T-helper 1 cell (primary cell): ENCODE measurements at places on chromosomes 6 and 20.
A peak's percentile ranks its signal among the peaks of the same experiment; 100 is the strongest.

DNA sequence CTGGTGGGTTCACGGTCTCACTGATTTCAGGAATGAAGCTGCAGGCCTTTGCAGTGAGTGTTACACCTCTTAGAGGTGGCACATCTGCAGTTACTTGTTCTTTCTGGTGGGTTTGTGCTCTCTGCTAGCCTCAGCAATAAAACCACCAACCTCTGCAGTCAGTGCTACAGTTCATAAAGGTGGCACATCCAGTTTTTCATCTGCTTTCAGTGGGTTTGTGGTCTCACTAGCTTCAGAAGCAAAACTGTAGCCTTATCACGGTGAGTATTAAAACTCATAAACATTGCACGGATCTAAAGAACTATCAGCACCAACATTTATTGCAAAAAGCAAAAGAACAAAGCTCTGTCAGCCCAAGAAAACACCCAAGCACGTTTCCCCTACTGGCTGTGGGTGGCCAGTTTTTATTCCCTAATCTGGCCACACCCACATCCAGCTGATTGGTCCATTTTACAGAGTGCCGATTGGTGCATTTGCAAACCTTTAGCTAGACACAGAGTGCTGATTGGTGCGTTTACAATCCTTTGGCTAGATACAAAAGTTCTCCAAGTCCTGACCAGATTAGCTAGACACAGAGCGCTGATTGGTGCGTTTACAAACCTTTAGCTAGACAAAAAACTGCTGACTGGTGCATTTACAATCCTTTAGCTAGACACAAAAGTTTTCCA is 3.4 kb upstream of the TMEM14C start:
- peak; percentile 16 for DNase-seq

GRCh38 chr6:20740088-20740487 is 205.8 kb downstream of the CDKAL1 start:
- DNase-seq: no peak

- no peak for DNase-seq
These were observed 144.7 kb downstream of the QRSL1 start for GRCh38 chr6:106773996-106774629.

DNA sequence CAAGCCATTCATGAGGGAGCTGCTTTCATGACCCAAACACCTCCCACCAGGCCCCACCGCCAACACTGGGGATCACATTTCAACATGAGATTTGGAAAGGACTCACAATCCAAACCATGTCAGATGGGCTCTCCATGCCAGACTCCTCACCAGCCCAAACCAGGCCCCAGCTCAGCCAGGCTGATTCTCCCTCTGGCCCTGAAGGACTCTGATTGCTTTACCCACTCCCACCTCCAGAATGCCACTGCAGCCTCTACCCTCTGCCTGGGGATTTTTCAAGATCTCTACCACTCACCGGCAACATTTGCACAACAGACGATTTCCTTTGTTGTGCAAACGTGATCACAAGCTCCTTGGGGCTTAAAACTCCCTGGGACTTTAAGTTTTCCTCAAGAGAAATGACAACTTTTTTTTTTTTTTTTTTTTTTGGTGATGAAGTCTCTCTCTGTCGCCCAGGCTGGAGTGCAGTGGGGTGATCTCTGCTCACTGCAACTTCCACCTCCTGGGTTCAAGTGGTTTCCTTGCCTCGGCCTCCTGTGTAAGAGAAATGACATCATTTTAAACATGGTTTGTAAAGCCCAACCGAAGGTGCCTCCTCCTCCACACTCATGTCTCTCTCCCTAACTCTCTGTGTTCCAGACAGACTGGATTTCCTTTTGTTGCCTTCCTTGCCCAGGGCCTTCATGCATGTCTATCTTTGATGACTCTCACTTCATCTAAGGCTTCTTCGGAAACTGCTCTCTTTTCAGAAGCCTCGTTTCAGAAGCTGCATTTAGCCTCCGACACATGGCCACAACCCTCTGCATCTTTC is 147.0 kb downstream of the CDH26 start:
- DNase-seq: no peak

DNA sequence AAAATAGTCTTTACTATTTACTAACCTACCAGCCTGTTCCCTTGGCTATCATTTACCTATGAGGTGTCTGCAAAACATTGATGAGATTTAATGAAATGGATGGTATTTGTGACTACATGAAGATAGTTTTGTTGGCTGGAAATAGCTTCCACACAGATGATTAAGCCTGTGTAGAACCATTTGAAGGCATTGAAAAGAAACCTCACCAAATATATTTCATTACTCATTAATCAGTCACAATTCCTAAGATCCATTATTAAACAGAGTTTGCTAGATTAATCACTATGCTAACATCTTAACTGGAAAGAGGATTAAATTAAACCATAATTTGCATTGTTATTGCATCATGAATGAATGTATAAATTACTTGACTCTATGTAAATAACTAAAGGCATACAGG is 560.3 kb downstream of the BMP2 start:
- DNase-seq: no peak

DNA sequence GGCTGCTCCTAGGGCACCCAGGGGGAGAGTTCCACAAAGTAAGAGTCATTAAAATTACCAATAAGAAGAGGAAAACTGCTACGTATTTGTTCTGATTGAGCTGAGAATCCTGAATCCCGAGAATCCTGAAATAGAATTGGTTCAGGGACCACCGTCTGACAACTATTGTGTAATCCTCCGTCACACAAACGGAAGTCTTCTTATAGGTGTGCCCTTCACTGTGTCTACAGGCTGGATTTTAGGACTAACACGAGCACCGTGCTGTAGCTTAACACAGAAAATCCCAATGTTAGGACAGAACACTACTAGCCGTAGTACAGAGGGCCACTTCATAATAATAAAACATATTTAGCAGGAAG is 50.6 kb upstream of the RNF182 start:
- no peak for DNase-seq

DNA sequence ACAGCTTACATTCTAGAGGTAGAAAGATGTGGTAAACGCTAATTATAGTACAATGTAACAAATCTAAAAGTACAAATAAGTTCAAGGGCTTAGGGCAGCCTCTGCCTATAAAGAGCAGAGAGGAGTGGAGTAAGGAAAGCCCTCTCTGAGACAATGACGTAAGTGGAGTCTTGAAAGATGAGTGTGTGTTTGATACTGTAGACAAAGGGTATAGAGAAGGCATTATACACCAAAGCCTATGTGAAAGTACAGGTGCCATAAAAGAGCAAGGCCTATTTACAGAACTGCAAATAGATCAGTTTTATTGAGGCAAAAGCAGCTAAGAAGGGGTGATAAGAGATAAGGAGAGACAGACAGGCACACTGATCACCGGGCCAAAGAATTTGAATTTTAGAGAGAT is 10.9 kb downstream of the GOPC start:
- no peak for DNase-seq

- no peak for DNase-seq
These were observed 37.9 kb upstream of the TGM2 start for GRCh38 chr20:38202982-38203293.

- no peak for DNase-seq
These were observed 4.0 kb downstream of the TMEM200A start for GRCh38 chr6:130369831-130370230.

DNA sequence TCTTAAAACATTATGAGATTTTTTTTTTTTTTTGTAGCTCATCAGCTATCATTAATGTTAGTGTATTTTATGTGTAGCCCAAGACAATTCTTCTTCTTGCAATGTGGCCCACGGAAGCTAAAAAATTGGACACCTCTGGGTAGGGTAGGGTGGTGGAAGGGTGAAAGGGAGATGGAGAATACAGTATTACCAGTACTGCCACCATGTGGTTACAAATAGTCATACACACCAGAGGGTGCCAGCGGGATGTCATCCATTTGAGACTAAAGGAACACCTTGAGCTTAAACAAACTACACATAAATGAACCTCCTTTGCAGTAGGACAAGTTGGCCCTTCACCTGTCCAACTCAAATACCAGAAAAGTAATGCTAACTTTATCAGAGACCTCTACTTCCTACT is 601.9 kb downstream of the HTR1B start:
- no peak for DNase-seq

- DNase-seq: no peak
These were observed 8.2 kb upstream of the BAG2 start for GRCh38 chr6:57163956-57164355.

DNA sequence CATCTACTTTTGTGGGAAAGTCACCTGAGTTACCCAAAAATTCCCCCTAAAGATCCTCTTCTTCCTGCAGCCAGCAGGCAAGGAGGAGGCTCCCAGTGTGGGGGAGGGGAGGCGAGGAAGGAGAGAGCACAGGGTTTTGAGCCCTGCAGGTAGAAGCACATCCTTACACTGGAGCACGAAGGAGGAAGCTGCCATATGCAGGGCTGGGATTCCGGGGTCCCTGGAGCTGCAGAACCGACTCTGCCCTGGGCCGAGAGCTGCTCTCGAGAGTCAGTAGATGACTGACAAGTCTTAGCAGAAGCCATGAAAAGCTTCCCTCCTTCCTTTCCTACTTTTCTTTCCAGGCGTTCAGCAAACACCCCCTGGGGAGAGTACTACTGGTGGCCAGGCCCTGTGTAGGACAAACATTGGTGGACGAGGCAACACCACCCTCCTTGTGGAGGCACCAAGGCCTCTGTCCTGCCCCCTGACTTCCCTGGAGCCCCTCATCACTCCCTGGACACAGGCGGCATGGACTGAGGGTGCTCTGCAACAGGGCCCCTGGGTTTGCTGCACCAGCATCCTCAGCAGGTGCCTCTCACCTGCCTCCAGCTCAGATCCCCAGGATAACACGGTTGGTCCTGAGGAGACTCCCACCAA is 211.7 kb upstream of the CST7 start:
- DNase-seq: no peak

- DNase-seq: no peak
These were observed 383.8 kb upstream of the JAG1 start for GRCh38 chr20:11057624-11058023.

DNA sequence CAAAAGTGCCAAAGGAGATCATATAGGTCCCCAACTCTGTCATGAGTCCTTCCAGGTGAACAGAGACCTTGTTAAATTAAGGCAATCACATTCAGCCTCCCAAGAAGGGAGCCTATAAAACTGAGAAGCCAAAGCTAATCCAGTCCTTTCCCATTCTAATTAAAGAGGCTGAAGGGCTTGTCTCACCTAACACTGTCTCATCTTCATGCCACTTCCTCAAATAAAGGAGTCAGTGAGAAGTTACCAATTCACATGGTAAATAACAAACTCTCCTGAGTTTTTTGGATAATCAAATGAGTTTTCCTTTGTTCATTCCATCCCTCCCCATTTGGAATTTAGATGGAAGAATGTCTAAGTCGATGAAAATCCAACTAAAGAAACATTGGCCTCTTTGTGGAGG is 242.8 kb downstream of the UST start:
- no peak for DNase-seq

DNA sequence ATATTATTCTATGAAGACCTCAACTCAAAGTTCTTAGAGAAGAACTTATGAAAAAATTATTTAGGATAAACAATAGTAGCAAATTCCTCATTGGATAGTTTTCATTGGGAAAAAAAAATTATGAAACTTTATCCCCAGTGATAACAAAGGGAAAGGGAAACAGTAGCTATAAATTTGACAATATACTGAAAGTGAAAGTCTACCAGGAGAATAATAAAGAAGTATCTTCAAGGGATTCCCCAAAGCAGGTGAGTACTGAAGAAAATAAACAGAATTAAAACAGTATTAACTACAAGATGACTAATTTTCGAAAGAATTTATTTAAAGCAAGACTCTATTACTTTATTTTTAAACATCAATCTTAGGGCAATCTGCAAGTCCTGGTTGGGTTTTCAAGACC is 56.4 kb downstream of the REPS1 start:
- DNase-seq: no peak

DNA sequence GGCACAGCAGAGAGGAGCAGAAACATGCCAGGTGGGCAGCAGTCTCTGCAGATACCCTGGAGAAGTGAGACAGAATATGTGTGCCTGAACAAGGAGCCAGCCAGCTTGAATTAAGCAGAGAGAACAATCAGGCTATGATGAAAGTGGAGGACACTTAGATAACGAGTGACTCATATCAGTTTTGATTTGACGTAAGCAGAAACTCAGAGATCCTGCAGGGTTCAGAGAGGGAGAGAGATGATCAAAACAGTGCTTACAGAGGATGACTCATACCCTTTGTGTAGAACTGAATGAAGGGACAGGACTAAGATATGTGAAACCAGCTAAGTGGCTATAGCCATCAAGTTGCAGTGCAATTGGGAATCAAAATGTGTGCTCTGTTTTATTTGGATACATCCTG is 300.7 kb downstream of the TENT5A start:
- no peak for DNase-seq

DNA sequence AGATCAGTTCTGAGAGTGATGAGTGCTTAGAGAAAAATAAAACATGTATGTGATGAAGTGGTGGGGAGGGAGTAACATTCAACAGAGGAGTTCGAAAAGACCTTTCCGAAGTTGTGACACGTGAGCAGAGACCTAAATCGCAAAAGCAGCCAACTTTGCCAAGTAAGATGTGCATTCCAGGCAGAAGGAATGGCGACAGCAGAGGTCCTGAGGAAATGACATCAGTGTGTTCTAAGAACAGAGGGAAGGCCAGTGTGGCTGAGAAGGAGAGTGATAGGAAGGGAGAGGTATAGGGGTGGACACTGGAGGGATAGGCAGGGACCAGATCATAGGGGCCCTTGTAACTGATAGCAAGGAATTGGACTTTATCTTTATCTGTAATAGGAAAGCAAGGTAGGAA is 51.3 kb downstream of the ADAT2 start:
- DNase-seq: no peak

DNA sequence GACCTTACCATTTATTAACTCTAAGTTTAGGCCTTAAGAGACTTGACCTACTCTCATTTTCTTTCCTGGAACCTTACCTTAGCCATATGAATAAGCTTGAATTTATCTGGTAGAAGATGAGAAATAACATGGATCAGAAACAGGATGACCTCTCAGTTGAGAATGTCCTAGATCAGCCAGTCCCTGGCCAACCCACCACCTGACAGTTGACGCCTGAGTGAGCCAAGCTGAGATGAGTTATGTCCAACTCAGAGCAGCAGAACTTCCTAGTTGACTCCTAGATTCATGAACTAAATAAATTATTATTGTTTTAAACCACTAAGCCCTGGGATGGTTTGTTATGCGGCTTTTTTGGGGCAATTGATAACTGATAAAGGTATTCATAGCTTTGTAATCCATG is 233.0 kb upstream of the RAB32 start:
- no peak for DNase-seq

GRCh38 chr20:60986506-60987156 is 265.4 kb upstream of the CDH4 start:
- DNase-seq: no peak

DNA sequence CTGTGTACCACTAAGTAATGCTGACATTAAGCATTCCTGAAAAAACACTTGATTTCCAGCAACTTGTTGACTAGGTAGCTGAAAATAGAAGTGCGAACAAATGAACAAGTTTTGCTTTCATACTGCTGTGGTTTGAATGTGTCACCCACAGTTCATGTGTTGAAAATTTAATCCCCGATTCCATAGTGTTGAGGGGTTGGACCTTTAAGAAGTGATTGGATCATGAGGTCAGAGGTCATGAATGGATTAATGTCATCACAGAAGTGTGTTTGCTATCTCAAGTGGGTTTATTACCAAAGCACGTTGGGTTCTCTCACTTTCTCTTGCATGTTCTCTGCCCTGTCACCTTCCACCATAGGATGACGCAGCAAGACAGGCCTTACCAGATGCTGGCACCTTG is 568.5 kb downstream of the UTRN start:
- no peak for DNase-seq

- DNase-seq: no peak
These were observed 35.7 kb upstream of the RBL1 start for GRCh38 chr20:37131486-37131885.
